Aorta (tissue), 5 donors: ENCODE measurements at places on chromosomes 2 and 18.

DNA sequence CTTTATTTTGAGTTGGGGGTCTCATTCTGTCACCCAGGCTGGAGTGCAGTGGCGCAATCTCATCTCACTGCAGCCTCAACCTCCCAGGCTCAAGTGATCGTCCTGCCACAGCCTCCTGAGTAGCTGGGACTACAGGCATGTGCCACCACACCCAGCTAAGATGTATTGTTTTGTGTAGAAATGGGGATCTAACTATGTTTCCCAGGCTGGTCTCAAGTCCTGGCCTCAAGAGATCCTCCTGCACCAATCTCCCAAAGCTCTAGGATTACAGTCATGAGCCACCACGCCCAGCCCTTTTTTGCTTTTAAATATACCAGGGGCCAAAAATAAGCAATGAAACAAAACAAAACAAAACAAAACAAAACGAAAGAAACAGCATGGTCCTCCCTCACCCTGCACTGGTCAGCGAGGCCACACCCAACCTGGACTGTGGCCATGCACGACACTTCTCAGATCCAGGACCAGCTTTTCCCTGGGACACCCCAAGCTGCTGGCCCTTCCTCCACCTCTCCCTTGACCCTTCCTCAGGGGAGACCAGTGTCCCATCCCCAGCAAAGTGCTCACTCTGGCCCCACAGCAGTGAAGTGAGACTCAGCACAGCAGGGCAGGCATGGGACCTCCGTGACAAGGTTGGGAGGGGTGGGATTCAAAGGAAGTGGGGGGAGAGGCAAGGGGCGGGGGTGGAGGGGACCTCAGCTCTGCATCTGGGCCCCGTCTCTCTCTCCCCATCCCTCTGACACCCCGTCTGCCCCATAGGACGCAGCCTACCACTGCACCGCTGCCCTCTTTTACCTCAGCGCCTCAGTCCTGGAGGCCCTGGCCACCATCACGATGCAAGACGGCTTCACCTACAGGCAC is 23.5 kb downstream of the MAL start:
- DNase-seq = peak; percentile 16
- H3K4me3 ChIP-seq = no peak overlapping the region
- H3K4me1 ChIP-seq = no peaks in the 10 kb centered on the region
- H3K36me3 ChIP-seq = no peaks in the 10 kb centered on the region

- no peak overlapping the region for H3K27ac ChIP-seq
- DNase-seq = no peak
- no peaks in the 10 kb centered on the region for H3K4me1 ChIP-seq
- no peak overlapping the region for H3K4me3 ChIP-seq
Measured at GRCh38 chr18:74242438-74243096, 49.2 kb downstream of the CYB5A start.

- no peaks in the 10 kb centered on the region for H3K36me3 ChIP-seq
- H3K27me3 ChIP-seq = no peaks in the 10 kb centered on the region
- no peak for DNase-seq
- no peak overlapping the region for H3K27ac ChIP-seq
- no peak overlapping the region for H3K4me3 ChIP-seq
Measured at GRCh38 chr2:8159966-8160603, 521.8 kb upstream of the ID2 start.

DNA sequence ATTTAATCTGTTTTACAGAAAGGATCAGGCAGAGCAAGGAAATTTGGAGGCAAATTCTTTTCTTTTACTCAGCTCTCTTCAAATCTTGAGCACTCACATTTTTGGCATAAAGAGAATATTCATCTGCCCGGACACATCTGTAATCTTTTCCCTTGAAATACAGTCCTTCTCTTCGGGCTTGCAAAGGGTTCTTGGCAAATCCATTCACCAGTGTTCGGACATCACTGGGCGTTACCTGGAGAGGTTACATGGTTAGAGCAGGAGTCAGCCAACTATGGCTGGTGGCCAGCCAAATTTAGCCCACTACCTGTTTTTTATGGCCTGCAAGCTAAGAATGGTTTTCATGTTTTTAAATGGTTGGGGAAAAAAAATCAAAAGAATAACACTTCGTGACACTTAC is 2.1 kb downstream of the PFN4 start:
- H3K27me3 ChIP-seq = no peaks in the 10 kb centered on the region
- H3K4me3 ChIP-seq = no peak overlapping the region
- H3K36me3 ChIP-seq = no peaks in the 10 kb centered on the region

- no peaks in the 10 kb centered on the region for H3K36me3 ChIP-seq
- no peak for DNase-seq
- peak overlapping the region; percentile 77 for H3K27ac ChIP-seq
Measured at GRCh38 chr2:201450954-201451291, 335 bp downstream of the TRAK2 start.

- no peak overlapping the region for H3K27ac ChIP-seq
- H3K27me3 ChIP-seq = no peaks in the 10 kb centered on the region
- H3K36me3 ChIP-seq = no peaks in the 10 kb centered on the region
Measured at GRCh38 chr2:131048641-131049040, 44.6 kb downstream of the FAM168B start.

DNA sequence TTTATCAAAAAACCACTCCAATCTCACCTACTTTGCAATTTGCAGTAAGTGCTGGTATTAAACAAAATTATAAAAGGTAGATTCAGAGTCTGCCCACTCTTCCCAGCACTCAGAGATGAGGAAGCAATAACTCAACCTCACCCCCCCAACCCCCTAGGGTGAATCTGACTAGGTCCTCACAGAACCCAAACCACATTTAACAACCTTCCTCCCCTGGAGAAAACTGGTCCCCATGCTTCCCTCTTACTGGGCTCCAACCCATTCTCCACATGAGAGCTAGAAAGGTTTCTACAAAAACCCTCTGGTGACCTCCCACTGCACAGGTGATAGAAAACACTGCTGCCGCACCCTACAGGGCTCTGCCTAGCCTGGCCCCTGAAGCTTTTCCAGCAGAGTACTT is 40.5 kb upstream of the BMP10 start:
- no peaks in the 10 kb centered on the region for H3K27me3 ChIP-seq
- no peak overlapping the region for H3K27ac ChIP-seq
- H3K4me3 ChIP-seq = no peak overlapping the region
- peaks cover 6% of the 10 kb centered on the region for H3K4me1 ChIP-seq
- DNase-seq = no peak

DNA sequence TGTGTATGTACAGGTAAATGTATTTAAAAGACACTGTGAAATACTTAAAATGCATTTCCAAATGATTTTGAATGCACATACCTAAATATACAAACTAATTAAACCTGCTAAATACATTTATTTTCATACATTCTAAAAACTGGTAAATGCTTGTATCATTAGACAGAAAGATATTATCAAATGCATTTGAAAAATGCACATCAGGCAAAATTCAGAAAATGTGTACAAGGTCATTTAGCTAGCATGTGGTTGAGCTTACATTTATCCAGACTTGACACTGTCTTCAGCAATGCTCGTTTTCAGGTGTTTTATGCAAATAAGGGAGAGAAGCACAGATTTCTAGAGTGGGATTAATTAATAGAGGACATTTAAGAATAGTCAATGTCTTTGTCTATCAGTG is 374.2 kb downstream of the SUCLG1 start:
- H3K4me3 ChIP-seq = no peak overlapping the region
- H3K4me1 ChIP-seq = no peaks in the 10 kb centered on the region
- no peaks in the 10 kb centered on the region for H3K36me3 ChIP-seq
- no peak overlapping the region for H3K27ac ChIP-seq

- no peaks in the 10 kb centered on the region for H3K4me1 ChIP-seq
- H3K36me3 ChIP-seq = no peaks in the 10 kb centered on the region
- DNase-seq = no peak
- H3K27me3 ChIP-seq = no peaks in the 10 kb centered on the region
Measured at GRCh38 chr2:105588581-105588980, 156.1 kb upstream of the NCK2 start.

DNA sequence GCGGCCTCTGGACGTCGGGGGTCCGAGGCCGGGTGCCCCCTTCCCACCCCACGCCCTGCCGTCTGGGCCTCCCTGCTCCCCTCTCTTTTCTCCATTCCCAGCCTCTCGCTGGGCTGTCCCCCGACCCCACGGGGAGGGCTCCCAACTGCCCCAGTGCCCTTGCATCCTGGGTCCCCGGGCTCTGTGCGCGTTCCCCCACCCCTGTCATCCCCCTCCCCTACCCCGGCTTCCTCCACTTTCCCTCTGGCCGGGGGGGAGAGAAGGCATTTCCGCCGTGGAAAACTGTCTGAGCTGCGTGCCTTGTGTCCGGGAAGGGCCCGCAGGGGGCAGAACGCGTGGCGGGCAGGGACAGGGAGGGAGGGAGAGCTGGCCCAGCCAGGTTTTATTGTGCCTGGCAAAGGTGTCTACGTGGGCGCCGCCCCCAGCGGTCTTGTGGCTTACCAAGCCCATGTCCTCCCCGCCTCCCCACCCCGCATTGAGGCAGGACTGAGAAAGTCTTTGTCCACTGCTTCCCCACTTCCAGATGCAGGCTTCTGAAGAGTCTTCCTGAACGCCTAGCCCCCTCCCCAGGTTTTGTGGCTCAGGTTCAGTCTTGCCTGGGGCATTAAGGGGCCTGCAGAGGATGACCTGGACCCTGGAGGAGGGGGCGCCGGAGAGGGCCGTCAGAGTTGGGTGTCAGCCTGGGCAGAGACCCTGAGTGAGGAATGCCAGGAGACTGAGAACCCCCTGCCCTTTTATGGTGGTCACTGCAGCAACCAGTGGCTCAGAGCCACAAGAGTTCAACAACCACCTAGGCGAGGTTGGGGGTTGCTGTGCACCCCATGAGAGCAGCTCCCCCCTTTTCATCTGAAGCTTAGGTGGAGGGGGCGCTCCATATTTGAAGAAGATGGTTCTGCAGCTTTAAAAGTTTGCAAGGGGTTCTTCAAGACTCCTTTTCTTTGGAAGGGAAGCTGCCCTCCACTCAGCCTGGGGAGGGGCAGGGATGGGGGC is 1.3 kb downstream of the ITM2C start:
- no peak overlapping the region for H3K27ac ChIP-seq
- H3K4me3 ChIP-seq = peak overlapping the region; percentile 7
- no peaks in the 10 kb centered on the region for H3K36me3 ChIP-seq
- peak; percentile 77 for DNase-seq
- no peaks in the 10 kb centered on the region for H3K27me3 ChIP-seq

DNA sequence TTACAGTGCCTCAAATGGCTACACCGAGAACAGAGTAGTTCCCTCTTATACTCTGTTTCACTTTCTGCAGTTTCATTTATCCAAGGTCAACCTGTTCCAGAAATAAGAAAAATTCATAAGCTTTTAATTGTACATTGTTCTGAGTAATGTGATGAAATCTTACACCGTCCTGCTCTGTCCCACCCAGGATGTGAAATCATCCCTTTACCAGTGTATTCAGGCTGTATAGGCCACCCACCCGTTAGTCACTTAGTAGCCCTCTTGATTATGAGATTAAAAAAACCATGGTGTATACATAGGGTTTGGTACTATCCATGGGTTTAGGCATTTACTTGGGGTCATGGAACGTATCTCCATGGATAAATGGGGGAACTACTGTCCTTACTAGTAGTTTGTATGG is 29.8 kb downstream of the STARD6 start:
- H3K4me1 ChIP-seq = no peaks in the 10 kb centered on the region
- DNase-seq = no peak
- no peak overlapping the region for H3K27ac ChIP-seq
- H3K27me3 ChIP-seq = no peaks in the 10 kb centered on the region

DNA sequence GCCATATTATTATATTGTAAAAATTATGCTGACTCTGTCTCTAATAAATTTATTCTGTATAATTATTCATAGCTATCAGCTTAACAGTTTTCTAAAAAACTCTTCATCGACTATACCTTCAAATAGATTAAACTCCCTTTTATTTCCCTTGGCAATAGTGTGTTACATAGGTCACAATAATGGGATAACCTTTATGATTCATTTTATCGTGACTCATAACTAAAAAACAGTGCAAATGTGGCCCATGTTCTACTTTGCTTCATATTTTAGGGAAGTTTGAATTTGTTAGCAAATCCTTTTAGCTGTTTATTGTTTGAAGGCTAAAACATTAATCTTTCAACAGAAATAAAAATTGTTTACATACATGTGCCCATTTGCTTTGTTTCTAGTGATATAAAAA is 783.2 kb upstream of the CDH2 start:
- DNase-seq = no peak
- no peak overlapping the region for H3K4me3 ChIP-seq
- no peaks in the 10 kb centered on the region for H3K36me3 ChIP-seq
- no peaks in the 10 kb centered on the region for H3K27me3 ChIP-seq
- no peaks in the 10 kb centered on the region for H3K4me1 ChIP-seq

DNA sequence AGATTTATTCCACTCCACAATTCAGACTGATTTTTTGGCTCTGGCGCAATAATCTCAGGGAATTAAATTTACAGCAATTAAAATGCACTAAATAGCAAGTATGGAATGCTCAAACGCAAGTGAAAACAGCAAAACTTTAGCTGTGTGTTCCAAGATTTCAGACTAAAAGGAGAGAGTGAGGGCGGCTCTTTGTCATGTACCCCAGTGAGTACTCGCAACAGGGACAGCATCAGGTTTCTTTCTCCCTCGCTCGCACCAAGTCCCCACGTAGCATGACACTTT is 1.1 kb downstream of the ROCK2 start:
- no peak for DNase-seq
- peak overlapping the region; percentile 96 for H3K4me3 ChIP-seq
- H3K27ac ChIP-seq = peak overlapping the region; percentile 20
- no peaks in the 10 kb centered on the region for H3K27me3 ChIP-seq
- H3K36me3 ChIP-seq = no peaks in the 10 kb centered on the region

DNA sequence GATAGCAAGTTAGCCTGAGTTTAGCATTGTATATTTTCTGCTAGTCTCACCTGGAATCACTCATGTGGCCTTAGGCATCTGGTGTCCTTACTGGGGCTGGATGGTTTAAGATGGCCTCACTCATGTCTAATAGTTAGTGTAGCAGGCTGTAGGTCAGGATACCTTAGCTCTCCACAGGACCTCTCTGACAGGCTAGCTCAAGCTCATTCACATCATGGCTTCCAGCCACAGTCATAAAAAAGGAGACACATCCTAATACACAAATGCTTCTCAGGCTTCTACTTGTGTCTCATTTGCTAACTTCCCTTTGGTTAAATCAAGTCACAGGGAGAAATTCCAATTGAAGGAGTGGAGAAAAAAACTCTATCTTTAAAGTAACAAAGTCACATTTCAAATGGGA is 47.7 kb downstream of the MYO1B start:
- no peak for DNase-seq
- no peak overlapping the region for H3K4me3 ChIP-seq
- H3K4me1 ChIP-seq = peaks cover 14% of the 10 kb centered on the region
- no peak overlapping the region for H3K27ac ChIP-seq
- H3K27me3 ChIP-seq = no peaks in the 10 kb centered on the region

- no peak for DNase-seq
- no peak overlapping the region for H3K4me3 ChIP-seq
- no peak overlapping the region for H3K27ac ChIP-seq
Measured at GRCh38 chr2:48601349-48601748, 16.3 kb upstream of the GTF2A1L start.
